Right renal pelvis (tissue), 4 donors: ENCODE measurements at places on chromosomes 7 and 10. TPM values are rescaled to one million over a fixed set of nuclear protein-coding genes. Genes with fewer than 3 reads are reported as not detected.

The OGDHL gene
- polyA plus RNA-seq = 46.1 TPM

The CALML3 gene
- 0.19 TPM for polyA plus RNA-seq

The SLC29A3 gene
- polyA plus RNA-seq = 7.9 TPM

The HIF1AN gene
- polyA plus RNA-seq = 45.3 TPM

The TMEM176A gene
- 91.0 TPM for polyA plus RNA-seq

The ITPRID1 gene
- polyA plus RNA-seq = 0.01 TPM

The ABCC2 gene
- polyA plus RNA-seq = 11.4 TPM

The MAD1L1 gene
- polyA plus RNA-seq = 22.6 TPM

DNA sequence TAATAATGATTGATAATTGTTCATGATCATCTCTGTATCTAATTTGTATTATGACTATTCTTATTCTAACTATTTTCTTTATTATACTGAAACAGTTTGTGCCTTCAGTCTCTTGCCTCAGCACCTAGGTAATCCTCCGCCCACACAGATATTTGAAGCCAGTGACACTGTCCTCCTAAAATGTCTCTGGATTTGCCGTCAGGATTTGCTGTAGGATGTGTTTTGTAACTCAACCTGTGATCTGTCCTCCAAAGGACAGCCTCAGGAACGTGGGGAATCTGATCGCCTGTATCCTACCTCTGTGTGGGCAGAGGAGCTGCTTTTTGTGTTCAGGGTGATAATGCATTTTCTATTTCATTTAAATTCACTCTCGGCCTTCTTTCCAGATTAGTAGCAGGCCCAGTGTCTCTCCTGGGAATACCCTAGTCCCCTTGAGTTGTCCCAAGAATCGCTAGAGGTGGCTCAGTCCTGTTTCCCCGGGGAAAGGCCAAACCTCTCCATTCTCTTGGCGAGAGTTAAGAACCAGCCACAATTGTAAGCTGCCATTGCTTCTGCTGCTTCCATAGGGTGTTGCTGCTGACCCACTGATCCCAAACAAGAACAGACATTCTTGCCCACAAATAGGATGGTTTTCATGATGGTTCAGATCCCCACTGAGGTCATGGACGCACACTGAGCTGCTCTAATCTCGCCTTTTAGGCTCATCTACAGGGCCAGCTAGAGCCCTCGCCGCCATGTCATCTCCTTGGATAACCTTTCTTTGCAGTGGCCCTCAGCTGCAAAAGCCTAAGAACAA is 136.2 kb upstream of the KCNMA1 start:
- no peak for DNase-seq

- no peak for DNase-seq
These were observed 539.7 kb downstream of the GATA3 start for GRCh38 chr10:8594176-8594575.

DNA sequence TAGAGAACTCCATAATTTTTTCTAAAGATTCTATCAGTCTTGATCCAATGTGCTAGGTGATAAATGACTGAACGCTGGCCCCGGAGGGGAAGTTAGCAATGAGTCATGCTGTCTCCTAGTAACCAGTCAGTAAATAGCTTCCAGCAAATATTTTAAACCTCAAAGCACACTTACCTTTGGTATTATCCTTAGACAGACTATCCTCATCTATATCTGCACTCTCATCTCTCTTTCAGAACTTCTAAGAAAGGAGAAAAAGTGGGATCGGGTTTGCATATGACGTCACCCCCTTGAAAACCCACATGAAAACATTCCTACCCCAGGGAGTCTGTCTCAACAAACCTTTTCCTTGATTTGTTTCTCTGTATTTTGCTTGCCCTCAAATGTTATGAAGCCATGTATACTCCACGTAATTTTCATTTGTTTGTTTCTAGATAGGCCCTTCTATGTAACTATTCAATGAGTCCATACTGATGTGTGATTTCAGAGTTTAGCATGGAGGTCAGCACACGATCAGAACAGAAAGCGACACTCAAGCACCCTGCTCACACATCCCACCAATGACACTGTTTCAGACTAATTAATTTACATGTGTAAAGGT is 174.9 kb upstream of the NRP1 start:
- DNase-seq = no peak

DNA sequence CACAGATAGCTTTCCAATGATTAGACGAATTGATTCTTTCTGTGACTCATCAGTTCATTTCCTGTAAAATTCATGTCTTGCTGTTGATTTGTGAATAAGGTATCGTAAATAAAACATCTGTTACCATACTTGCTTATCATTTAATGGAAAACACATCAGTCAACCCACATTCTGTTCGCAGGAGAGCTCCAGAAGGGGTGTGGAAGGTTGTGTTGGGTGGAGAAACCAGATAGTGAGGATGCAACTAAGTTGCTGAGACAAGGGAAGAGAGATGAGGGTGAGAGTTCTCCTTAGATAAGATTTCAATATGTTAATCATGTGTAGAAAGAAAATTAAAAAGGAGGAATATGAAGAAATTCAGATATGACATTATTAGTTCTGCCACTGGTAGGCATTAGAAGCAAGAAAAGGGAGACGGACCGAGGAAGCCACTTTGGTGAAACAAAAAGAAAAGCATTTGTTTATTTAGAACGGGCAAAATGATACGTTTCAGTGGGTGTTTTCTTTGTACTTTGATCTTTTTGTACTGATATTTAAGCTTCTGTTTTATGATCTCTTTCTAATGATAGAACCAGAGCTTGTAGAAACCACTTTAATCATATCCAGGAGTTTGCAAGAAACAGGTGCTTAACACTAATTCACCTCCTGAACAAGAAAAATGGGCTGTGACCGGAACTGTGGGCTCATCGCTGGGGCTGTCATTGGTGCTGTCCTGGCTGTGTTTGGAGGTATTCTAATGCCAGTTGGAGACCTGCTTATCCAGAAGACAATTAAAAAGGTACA is 7.8 kb downstream of the CD36 start:
- DNase-seq = no peak

DNA sequence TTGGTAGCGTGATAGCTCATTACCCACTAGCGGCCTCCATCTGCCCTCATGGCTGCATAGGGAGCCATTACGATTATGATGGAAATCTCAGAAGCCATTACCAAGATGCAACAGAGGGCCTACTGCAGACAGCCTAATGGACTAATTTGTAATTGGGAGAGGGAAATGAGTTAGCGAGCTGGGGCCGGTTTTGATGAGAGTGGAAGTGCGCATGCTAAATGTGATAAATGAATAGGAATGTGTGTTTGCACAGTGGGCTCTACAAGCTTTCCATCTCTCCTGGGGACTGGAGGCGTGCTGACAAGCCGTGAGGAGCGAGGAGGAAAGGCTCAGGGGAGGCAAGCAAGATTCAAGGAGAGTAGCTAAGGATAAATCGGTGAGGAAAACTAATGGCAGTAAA is 644.5 kb upstream of the GALNT17 start:
- no peak for DNase-seq

- DNase-seq = no peak
These were observed 1.2 kb upstream of the PALS2 start for GRCh38 chr7:24572016-24572392.

GRCh38 chr7:1987084-1987535 is 245.6 kb downstream of the MAD1L1 start:
- DNase-seq = no peak

GRCh38 chr10:49488056-49488717 is 50.7 kb downstream of the ERCC6 start:
- DNase-seq = peak; percentile 59

DNA sequence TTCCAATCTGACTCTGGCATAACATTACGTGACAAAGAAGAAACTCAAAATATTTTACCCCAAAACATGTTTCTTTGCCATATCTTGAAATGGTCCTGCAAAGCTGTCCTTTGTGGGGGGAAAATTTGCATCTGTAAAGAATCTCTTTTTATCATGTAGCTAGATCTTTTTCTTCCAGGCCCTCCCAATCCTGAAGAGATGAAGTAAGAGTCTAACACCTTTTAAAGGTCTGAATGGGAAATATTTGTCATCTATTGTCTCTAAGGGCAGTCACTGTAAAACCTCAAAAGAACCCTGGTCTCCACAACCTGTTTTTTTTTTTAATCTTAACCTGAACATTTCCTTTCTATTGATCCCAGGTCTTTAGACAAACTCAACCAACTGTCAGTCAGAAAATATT is 8.6 kb downstream of the OR2AE1 start:
- no peak for DNase-seq

GRCh38 chr7:4775250-4775847 is at the start of gene AP5Z1:
TSS of gene AP5Z1 (plus strand) at chr7:4775623. CDS start at chr7:4775716, 93 bp downstream.
- peak; percentile 87 for DNase-seq

DNA sequence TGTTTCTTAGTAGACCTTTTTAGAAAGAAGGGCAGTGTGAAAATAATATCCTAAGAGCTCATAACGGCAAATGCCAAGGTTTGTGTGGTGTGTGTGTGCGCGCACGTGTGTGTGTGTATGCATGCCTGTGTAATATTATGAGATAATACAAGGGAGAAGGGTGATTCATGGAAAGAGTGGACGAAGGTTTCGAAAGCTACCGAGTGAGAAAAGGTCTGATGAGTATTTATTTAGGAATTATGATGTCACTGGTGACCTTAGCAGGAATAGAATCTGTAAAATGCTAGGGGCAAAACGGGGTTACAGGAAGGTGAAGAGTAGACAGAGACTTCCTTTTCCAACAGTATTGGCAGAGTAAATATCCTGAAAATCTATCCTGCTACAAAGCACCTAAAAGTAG is 107.3 kb downstream of the AHR start:
- no peak for DNase-seq

DNA sequence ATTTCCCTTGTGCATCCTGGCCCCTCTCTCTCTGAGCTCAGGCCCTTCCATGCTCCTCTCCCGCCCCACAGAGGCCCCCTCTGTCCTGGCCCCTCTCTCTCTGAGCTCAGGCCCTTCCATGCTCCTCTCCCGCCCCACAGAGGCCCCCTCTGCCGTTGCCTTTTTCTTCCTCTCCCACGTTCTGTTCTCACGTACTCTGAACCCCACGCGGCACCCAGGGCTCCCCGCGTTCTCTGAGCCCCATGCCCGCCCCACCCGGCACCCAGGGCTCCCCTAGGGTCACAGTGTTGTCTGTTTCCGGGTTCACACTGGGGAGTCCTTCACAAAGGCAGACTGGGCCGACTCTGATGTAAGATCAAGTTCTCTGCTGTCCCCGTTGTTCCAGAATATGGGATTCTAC is 336.8 kb downstream of the DNAJB6 start:
- DNase-seq = no peak

DNA sequence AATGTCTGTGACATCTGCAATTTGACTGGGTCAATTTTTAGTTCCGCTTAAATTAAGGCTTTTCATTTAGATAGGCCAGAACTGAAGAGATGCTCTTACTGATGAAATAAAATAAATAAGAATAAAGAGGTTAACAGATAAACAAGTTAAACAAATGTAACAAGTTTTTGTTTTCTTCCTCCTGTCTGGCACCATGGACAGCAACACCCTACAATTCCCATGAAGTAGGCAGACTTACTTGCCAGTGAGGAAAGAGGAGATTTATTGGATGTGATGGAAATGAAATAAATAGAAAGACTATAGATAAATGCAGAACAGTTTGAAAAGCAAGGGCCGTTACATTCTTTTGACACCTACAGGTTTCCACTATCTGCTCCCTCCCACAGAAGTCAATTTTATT is 118.5 kb downstream of the AMPH start:
- no peak for DNase-seq

DNA sequence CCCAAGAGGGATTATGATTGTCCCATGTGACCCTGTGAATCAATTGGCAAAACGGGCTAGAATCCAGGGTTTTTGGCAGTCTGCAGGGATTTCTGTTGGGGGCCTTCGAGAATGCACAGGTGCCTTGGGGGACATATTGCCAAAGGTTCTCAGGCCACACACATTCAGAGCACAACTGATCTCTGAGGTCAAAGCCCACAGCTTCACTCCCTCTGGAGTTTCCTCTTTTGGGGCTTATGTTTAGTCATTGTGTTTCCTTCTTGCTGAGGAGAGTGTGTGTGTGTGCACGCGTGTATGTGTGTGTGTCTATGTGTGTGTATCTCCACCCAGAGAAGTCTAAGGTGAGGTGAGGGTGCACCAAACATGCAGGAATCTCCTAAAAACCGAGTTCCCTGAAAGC is 8.8 kb downstream of the PPIF start:
- no peak for DNase-seq

GRCh38 chr7:39321909-39322498 is 244.2 kb upstream of the YAE1 start:
- DNase-seq = no peak

- no peak for DNase-seq
These were observed 149.3 kb downstream of the FGFR2 start for GRCh38 chr10:121448766-121449421.

DNA sequence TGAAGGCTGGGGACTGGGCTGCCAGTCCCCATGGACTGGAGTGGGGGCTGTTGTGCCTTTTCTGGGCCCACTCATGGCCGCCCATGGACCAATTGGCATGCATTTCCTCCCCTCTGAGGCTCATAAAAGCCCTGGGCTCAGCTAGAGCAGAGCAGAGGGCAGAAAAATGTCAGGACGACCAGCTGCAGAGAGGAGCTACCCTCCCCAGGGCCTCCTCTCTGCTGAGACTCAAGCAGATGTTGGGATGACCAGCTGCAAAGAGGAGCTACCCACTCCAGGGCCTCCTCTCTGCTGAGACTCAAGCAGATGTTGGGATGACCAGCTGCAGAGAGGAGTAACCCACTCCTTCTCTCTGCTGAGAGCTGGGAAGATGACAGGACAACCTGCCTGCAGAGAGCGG is 20.3 kb upstream of the NUB1 start:
- DNase-seq = no peak

DNA sequence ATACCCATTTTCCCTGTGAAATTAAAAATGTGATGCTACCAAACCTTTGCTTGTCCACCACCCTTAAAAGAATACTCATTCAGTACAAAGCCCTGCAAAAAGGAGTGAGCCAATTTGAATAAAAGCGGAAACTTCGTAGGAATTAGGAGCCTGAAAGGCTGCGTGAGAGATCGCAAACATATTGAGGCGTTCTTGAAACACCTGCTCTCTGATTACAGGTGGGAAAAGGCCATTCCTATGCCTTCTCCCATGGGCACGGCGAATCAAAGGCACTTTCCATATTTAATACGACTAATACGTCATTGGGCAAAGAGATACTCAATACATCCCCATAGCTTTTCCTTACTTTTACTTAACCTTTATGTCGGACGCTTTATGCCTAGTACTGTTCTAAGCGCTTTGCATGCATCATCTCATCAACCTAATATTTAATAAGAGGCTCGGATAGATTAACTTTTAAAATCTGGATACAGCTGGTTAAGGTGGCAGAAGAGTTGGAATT is 30.9 kb upstream of the KMT2E start:
- no peak for DNase-seq

DNA sequence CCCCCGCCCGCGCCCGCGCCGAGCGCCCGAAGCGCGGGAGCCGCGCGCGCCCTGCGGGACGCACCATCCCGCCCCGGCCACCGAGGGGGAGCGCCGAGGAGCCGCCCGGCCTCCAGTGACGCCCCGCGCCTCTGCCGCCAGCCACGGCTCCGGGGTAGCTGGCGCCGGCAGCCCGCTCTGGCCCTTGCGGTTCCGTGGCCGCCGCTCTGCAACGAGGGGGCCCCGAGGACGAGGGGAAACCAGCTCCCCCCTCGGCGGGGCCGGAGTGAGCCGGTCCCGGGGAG is at the start of gene PAXIP1:
Gene PAXIP1 (minus strand): TSS at position 33 of the 284 bp plus-strand sequence. CDS start 195 bp downstream, outside the sequence.
- no peak for DNase-seq
